Posterior vena cava (tissue), 2 donors: ENCODE measurements at places on chromosomes 1 and 21. TPM values are rescaled to one million over a fixed set of nuclear protein-coding genes. Genes with fewer than 3 reads are reported as not detected.

Gene FAM76A
- 16.5 TPM for total RNA-seq

Gene ARHGEF10L
- 111 TPM for total RNA-seq

Gene MTFR1L
- 59.6 TPM for total RNA-seq

Gene DCST1
- not detected for total RNA-seq

Gene AIRE
- total RNA-seq, result not detected

Gene SERPINC1
- total RNA-seq, result not detected

Gene FAM72D
- total RNA-seq, result not detected

Gene TIE1
- 32.5 TPM for total RNA-seq

Gene SPRR2F
- 1.9 TPM for total RNA-seq

Gene APOBEC4
- not detected for total RNA-seq

Gene KCNK2
- 15.7 TPM for total RNA-seq

Gene NEGR1
- total RNA-seq, result 25.7 TPM
